ENCODE measurements at places on chromosomes 16 and 17.

DNA sequence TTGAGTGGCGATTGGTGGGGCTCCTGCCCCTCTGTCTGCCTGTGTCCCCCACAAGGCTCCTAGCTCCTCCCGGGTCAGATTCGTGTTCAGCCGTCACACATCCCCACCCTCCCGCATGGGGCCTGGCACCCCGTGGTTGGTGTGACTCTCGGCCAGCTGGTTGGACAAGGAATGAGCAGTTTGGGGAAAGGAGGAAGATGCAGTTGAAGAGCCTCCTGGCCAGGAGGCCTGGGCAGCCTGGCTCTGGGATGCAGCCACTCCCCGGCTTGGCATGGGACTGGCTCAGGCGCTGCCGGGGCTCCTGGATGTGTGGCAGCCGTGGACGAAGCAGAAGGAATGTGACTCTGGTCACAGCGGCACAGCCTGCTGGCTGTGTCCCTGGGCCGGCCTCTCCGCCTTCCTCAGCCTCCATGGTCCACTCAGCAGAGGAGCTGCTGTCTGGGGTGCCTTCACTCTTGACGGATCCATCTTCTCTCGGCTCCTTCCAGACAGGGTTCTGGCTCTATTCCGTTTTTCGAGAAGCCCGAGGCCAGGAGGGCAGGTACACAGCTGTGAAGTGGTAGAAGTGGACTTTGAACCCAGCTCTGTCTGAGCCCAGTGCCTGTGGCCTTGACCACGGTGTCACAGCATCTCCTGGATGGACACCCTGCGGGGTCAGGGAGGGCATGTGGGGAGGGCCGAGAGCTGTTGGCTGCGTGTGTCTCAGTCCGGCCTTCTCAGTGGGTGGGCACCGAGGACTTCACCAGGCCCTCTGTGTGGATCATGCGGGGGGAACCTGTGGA is 2.1 kb downstream of the TRAF7 start:
- no peak for DNase-seq

GRCh38 chr16:11202260-11203091 is 53.5 kb downstream of the SOCS1 start:
- no peak for DNase-seq

GRCh38 chr16:79823639-79824038 is 223.1 kb upstream of the MAF start:
- DNase-seq: no peak

GRCh38 chr17:7308625-7309433 is 1.4 kb downstream of the EIF5A start:
- DNase-seq: peak; percentile 68

- no peak for DNase-seq
These were observed 223.2 kb downstream of the C16orf95 start for GRCh38 chr16:87093804-87094555.

GRCh38 chr16:65704866-65705265 is 583.0 kb upstream of the CDH11 start:
- DNase-seq: no peak

- no peak for DNase-seq
These were observed 83.2 kb upstream of the HNF1B start for GRCh38 chr17:37827905-37828650.

- no peak for DNase-seq
These were observed 136.5 kb upstream of the CCL2 start for GRCh38 chr17:34118564-34118963.

DNA sequence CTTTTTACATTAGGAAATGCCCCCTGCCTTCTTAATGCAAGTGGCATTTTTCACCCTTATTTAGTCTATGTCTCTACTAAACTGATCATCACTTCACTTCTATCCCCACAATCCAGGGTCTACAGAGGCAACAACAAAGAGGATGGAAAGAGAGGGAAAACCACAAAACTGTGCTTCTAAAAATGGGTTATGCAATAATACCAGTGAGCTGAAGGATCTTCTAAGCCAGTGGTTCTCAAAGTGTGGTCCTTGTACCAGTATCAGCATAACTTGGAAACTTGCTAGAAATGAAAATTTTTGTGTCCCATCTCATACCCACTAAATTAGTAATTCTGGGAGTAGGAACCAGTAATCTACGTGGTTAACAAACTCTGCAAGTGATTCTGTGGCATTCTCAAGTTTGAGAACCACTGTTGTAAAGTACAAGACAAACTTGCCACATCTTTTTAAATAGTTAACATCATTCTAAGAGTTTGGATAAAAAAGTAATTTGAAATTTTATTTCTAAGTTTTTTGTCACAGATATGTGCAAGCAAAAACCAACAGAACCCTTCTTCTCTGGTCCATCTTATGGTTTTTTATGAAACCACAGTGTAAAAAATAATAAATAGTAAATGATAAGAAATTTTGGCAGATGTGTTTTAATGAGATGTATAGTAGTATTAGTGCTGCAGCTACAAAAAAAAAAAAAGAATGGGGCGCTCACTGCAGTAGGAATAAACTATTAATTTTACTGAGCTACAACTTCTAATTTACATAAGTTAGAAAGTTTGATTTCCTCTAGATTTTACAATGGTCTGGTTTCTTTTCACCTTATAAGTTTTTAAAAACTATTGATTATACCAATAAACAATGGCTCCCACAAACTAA is 16.2 kb downstream of the CDC27 start:
- no peak for DNase-seq

DNA sequence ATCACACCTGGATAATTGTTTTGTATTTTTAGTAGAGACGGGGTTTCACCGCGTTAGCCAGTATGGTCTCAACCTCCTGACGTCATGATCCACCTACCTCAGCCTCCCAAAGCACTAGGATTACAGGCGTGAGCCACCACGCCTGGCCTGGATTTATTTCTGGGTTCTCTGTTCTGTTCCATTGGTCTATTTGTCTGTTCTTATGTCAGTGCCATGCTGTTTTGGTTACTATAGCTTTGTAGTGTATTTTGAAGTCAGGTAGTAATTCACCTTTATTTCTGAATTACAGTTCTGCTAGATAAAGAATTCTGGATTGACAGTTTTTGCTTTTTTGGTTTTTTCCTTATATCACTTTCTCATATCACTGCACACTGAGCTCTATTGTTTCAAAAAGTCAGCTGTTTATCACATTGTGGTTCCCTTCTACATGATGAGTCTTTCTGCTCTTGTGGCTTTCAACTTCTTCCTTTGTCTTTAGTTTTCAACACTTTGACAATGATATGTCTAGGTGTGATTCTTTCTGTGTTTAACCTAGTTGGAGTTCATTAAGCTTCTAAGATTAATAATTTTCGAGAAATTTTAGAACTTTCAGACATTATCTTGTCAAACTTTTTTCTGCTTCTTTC is 98.2 kb downstream of the CA4 start:
- no peak for DNase-seq

DNA sequence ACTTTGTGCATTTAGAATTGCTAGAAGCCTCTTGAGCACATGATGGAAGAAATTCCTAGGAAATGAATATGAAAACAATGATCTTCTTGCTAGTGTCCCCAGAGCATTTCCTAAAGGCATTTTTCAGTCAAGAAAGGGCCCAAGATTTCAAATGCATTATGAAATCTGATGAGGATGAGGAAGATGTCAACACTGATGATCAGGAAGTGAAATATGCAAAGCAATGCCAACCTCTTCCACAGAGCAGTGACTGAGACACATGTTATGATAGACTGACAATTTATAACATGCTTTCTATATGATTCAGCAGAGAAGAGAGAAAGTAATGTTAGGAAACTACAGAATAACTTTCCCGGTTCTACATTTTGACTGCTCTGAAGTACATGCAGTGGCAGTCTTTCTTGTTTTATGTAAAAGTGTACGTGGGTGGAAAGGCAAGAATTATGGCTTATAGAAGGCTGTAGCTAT is 859.1 kb upstream of the GOT2 start:
- no peak for DNase-seq

GRCh38 chr17:75998327-75998795 is 2.3 kb upstream of the CDK3 start:
- no peak for DNase-seq

GRCh38 chr16:68790130-68790761 is 53.1 kb upstream of the TANGO6 start:
- no peak for DNase-seq

DNA sequence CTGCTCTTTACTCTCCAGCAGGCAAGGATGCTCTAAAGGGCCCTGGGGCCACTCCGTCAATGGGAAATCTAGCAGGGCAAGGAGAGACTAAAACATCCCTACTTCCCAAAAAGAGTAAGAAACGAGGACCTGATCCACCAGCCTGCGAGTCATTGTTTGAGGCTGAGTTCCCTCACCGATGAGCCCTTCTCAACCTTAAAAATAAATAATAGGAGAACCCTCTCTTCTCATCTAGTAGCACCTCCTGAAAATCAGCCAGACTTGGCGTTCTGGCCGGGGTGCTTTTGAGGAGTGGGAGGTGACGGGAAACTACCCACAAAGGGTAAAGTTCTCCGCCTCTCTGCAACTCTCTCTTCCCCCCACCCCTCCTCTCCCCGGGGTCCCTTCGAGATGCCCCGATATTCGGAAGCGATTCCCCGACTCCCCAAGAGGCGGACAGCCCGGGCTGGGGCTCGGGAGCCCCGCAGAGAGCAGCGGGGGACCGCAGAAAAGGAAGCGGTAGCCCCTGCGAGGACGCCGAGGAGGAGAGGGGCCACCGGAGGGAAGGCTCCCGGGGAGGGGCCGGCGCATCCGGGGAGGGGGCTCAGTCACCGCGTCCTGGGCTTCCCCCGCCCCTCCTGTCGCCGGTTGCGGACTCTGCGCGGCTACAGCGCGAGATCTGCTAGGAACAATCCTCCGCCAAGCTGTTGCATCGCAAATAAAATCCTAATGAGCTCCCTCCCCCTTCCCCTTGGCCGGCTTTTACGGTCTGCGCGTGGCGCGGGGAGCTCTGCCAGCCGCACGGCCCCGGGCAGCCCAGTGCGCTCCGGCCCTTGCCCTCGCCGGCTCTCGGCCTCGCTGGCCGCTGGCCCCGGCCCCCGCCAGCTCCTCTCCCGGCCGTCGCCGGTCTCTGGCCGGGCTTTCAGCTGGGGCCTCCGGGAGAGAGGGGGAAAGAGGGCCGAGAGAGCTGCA is 1.3 kb downstream of the HOXB9 start:
- no peak for DNase-seq

DNA sequence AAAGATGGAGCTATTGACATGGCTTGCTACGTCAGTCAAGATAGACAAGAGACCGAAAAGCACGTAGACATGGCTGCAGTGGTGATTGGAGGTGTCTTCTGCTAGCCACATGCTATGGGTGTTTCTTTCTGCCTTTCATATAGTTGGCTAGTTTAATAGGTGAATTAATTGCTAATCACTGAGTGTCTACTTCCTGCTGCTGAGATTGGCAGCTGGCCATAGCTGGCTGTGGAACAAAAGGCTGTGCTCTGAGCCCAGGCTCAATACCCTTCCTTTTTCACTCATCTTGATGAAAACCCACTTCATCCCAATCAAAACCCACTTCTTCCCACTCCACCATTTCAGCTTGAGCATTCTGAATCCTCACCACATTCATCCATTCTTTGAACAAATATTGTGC is 221.4 kb upstream of the MAF start:
- no peak for DNase-seq

DNA sequence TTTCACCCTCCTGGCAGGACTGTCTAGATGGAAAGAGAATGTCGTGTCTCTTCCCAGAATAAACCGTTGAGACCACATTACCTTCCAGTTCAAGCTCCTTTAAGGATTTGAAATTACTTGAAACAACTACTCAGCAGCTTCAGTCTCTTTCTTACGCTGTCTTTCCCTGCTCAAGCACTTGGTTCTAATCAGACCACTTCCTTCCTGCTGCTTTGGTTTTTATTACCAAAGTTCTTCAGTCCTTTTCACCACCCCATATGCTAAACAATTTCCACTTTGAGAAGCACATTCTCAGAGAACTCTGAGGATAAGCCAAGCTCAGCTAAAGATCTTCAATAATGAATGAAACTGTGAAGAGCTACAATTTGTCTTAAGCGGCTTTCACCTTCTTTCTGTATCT is 105.4 kb downstream of the STX8 start:
- DNase-seq: no peak

DNA sequence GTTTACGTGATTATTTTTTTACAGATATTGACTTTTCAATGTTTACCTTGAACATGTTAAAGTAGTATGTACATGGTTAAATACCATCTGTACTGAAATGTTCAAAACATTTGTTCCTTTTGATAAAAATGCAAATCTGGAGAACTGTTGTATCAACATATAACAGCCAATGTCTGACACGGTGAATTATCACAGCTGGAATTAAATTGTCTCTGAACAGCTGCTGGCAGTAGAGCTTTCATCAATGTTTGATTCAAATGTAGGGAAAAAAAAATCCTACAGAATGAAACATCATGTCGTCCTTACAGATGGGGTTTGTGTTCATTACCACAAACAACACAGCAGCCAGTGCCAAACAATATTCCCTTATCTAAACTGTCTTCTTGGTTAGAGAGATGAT is 79.9 kb downstream of the TOX3 start:
- DNase-seq: no peak

DNA sequence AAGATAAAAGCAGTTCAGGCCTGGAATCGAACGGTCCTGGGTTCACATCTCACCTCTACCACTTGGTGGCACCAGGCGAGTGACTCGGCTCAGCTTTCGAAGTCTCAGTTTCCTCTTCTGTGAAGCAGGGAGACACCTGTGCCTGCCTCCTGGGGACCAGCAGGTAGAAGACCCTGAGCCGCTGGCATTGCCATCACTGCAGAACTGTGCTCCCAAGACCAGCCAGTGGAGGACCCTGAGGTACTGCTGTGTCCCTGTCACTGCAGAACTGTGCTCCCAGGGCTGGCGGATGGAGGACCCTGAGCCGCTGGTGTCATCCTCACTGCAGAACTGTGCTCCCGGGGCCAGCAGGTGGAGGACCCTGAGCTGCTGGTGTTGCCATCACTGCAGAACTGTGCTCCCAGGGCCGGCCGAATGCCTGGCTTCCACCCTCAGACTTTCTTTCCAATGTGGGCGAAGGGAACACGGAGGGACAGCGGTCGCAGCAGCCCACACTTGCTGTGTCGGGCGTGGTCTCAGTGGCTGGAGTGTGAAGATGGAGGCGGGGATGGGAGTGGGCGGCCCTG is 8.7 kb upstream of the SLC7A5 start:
- no peak for DNase-seq

DNA sequence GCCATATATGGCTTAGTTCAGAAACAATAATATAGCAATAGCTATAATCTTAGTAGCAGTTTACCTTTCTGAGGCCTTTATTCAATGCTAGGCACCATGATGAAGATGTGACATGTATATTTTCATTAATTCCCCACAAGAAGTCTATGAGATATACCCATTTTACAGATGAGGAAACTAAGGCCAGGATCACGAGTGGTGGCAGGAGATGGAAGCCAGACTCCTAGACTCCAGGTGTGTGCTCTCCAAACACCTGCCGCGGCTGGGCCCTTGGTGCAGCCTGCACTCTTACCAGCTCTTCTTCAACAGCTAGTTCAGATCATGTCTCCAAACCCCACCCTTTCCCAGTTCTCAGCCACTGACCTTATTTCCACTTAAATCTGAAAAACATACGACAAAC is 15.2 kb downstream of the NXPH3 start:
- DNase-seq: no peak

All from stimulated activated CD4-positive, alpha-beta T cell treated with anti-CD3 and anti-CD28 coated beads, Interleukin-2, amount 100 ng/mL, for 48 hours (primary cell).